ENCODE measurements at places on chromosomes 5 and 9. TPM values are rescaled to one million over a fixed set of nuclear protein-coding genes. Genes with fewer than 3 reads are reported as not detected.

- H3K4me3 ChIP-seq, result no peak overlapping the region
- no peak overlapping the region for H3K27ac ChIP-seq
- H3K36me3 ChIP-seq, result no peaks in the 10 kb centered on the region
- H3K4me1 ChIP-seq, result no peaks in the 10 kb centered on the region
- H3K27me3 ChIP-seq, result no peaks in the 10 kb centered on the region
Observed at GRCh38 chr5:67636091-67636490, 439.5 kb upstream of the CD180 start.

DNA sequence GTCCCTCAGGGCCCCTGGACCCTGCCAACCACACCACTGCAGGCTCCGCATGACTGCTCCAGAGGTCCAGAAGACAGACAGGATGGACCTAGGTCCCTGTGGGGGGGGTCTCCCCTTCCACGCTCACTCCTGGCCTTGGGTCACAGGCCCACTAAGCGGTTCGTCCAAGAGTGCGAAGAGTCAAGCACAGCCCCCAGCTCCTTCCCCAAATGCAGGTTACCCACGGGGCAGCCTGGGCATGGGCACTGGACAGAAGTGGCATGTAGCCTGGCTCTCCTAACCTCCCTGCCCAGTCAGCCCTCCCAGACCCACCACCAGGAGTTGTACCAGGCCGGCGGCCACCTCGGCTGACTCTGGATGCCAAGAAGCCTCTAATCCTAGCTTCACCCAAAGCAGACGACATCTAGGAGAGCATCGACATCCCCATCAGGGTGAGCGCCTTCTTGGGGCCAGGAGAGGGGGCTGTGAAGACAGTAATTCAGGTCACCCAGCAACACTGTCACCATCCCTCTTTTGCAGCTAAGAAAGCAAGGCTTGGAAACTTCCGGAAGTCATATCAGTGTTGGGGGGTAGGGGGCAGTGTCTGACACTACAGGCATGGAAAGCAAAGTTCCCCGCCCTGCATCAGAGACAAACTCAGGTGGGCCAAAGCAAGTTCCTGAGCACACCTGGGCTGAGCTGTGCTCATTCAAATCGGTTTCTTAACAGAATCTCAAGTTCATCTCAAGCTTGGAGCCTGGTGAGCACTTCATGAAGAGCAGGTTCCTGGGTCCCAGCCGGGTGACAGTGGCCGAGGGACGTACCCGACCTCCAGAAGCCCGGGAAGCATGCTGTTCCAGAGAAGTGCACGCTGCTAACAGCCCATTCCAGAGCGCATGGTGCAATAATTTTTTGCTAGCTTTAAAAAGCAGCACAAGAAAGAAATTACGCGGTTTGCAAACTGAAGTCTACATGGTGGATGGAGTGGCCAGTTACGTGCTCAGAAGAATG lies 68.7 kb downstream of the SEMA4D start:
- peaks cover 78% of the 10 kb centered on the region for H3K36me3 ChIP-seq
- peaks cover 91% of the 10 kb centered on the region for H3K4me1 ChIP-seq
- H3K4me3 ChIP-seq, result peak overlapping the region; percentile 26
- H3K27ac ChIP-seq, result peak overlapping the region; percentile 98
- DNase-seq, result peak; percentile 83
- H3K27me3 ChIP-seq, result no peaks in the 10 kb centered on the region

GRCh38 chr5:35863159-35863558 lies 6.5 kb downstream of the IL7R start:
- peaks cover 80% of the 10 kb centered on the region for H3K4me1 ChIP-seq
- peak overlapping the region; percentile 97 for H3K27ac ChIP-seq
- DNase-seq, result peak; percentile 45
- no peaks in the 10 kb centered on the region for H3K27me3 ChIP-seq
- H3K36me3 ChIP-seq, result peaks cover 91% of the 10 kb centered on the region

GRCh38 chr9:137381501-137382443 lies 41.2 kb downstream of the EXD3 start:
- H3K27ac ChIP-seq, result no peak overlapping the region
- no peaks in the 10 kb centered on the region for H3K36me3 ChIP-seq
- H3K4me3 ChIP-seq, result no peak overlapping the region
- peaks cover 3% of the 10 kb centered on the region for H3K4me1 ChIP-seq

DNA sequence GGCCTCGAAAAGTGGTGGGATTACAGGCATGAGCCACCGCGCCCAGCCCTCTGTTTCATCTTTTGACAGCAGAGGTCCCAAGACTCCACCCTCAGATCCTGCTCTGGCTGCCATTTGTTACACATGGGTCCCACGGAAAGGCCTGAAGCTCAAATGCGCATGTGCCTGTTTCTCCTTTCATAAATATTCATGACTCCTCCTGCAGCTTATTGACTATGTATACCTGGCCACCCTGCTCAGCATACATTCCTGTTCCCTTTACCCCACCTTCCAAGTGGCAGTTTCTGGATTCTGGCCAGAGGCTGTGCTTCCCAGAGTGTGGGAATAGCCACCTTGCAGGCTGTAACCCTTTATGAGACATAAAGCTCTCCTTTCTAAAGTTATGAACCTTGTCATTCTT lies 46.5 kb downstream of the AUH start:
- H3K36me3 ChIP-seq, result peaks cover 56% of the 10 kb centered on the region
- peaks cover 4% of the 10 kb centered on the region for H3K4me1 ChIP-seq
- DNase-seq, result no peak
- no peak overlapping the region for H3K4me3 ChIP-seq
- no peaks in the 10 kb centered on the region for H3K27me3 ChIP-seq

DNA sequence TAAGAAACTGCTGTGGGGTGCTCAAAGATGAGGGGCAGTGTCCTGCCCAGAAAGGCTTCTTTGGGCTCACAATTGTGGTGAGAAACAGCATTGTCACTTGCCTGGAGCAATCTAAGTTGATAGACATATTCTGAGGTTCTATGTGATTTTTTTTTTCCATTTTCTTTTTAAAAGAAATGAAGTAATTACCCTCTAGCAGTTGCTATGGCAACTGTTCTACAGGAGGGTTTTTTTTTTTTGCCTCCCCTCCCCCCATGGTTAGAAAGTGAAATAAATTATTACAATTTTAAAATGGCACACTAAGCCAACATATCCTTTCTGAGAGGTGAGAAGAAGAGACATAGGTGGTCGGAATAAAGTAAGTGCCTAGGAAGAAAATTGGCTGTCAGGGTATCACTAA lies 127.0 kb downstream of the UNC13B start:
- H3K4me3 ChIP-seq, result no peak overlapping the region
- peaks cover 18% of the 10 kb centered on the region for H3K27me3 ChIP-seq
- H3K27ac ChIP-seq, result no peak overlapping the region
- no peak for DNase-seq
- H3K4me1 ChIP-seq, result no peaks in the 10 kb centered on the region
- H3K36me3 ChIP-seq, result no peaks in the 10 kb centered on the region

DNA sequence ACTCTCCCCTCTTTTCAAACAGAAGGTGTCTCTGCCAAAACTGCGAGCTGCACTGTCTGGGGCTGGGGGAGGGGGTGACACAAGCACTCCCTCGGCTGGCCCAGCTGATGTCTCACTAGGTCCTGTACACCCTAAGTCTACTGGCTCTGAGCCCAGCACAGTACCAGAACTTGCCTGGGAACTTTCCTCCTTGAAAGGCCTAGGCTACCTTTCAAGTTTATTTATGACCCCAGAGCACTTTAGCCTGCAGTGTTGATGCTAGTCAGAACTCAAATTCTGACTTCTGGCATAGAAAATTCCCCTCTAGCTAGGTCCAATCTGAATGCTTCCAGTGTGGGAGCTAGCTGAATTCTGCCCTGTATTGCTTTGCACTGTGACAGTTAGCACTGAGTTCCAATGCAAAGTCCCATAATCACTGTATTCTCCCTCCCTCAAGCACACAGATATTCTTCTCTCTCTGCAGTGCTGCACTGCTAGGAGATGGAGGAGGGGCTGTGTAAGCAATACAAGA lies 10.5 kb downstream of the LURAP1L start:
- H3K27ac ChIP-seq, result no peak overlapping the region
- no peaks in the 10 kb centered on the region for H3K4me1 ChIP-seq
- no peak for DNase-seq
- no peaks in the 10 kb centered on the region for H3K36me3 ChIP-seq
- H3K4me3 ChIP-seq, result no peak overlapping the region
- no peaks in the 10 kb centered on the region for H3K27me3 ChIP-seq

DNA sequence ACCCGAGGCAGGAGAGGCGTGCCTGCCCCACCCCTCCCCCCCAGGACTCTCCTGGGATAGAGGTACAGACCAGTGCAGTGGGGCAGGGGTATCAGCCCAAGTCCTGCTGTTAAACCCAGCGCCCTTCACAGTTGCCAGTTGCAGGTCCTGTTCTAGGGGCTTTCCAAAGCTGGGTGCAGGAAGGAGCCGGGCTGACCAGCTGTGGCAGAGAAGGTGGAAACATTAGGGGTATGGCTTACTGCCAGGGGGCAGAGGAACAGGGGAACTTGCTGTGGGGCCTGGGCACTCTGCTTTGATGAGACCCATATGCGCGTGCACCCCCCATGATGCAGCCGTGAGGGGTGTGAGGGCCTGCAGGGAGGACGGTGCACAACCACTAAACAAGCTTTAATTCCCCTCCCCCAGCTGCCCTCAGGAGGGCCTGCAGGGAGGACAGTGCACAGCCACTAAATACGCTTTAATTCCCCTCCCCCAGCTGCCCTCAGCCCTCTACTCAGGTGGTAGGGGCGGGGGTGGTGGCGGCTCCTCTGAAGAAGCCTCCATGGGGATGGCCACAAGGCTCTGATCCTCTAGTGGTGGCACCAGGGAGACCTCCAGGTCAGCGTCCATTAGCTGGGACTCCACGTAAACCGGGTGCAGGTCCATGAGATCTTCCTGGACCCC lies 766 bp upstream of the LRRC26 start:
- peaks cover 20% of the 10 kb centered on the region for H3K27me3 ChIP-seq
- DNase-seq, result no peak
- H3K36me3 ChIP-seq, result no peaks in the 10 kb centered on the region
- peaks cover 9% of the 10 kb centered on the region for H3K4me1 ChIP-seq
- no peak overlapping the region for H3K27ac ChIP-seq

GRCh38 chr9:89868100-89868499 lies 263.3 kb downstream of the GADD45G start:
- no peaks in the 10 kb centered on the region for H3K36me3 ChIP-seq
- no peak overlapping the region for H3K4me3 ChIP-seq
- no peaks in the 10 kb centered on the region for H3K27me3 ChIP-seq
- H3K4me1 ChIP-seq, result no peaks in the 10 kb centered on the region
- H3K27ac ChIP-seq, result no peak overlapping the region

GRCh38 chr5:74149395-74149794 lies 491.1 kb downstream of the ENC1 start:
- H3K27ac ChIP-seq, result no peak overlapping the region
- H3K36me3 ChIP-seq, result no peaks in the 10 kb centered on the region
- no peak for DNase-seq
- no peaks in the 10 kb centered on the region for H3K4me1 ChIP-seq
- peaks cover 8% of the 10 kb centered on the region for H3K27me3 ChIP-seq

DNA sequence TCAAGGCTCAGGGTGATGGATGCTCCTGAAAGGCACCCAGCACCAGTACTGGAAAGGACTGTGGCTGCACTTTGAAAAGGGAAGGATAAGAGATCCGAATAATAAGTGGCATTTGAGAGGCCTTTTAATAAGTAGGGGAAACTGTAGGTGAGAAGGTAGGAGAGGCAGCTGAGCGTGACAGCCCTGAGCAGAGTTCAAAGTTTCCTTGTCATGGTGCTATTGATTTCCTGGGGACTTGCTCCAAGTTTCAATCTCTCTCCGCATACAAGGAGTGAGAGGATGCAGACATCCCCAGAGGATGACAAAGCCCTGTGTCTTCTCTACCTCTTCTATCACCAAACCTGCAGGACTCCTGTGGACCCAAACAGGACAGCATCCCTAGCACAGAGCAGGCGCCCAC lies 354.5 kb downstream of the SPOCK1 start:
- H3K27me3 ChIP-seq, result peaks cover 1% of the 10 kb centered on the region
- no peak overlapping the region for H3K27ac ChIP-seq
- DNase-seq, result no peak
- no peaks in the 10 kb centered on the region for H3K4me1 ChIP-seq
- H3K36me3 ChIP-seq, result no peaks in the 10 kb centered on the region
- H3K4me3 ChIP-seq, result no peak overlapping the region

GRCh38 chr9:3750321-3750720 lies 224.5 kb upstream of the RFX3 start:
- DNase-seq, result no peak
- no peaks in the 10 kb centered on the region for H3K27me3 ChIP-seq
- peaks cover 25% of the 10 kb centered on the region for H3K4me1 ChIP-seq
- no peak overlapping the region for H3K27ac ChIP-seq
- H3K36me3 ChIP-seq, result no peaks in the 10 kb centered on the region

GRCh38 chr5:72543811-72544210 lies 36.6 kb upstream of the ZNF366 start:
- H3K27me3 ChIP-seq, result peaks cover 5% of the 10 kb centered on the region
- no peaks in the 10 kb centered on the region for H3K36me3 ChIP-seq
- no peak overlapping the region for H3K4me3 ChIP-seq
- no peak overlapping the region for H3K27ac ChIP-seq
- no peaks in the 10 kb centered on the region for H3K4me1 ChIP-seq
- no peak for DNase-seq

DNA sequence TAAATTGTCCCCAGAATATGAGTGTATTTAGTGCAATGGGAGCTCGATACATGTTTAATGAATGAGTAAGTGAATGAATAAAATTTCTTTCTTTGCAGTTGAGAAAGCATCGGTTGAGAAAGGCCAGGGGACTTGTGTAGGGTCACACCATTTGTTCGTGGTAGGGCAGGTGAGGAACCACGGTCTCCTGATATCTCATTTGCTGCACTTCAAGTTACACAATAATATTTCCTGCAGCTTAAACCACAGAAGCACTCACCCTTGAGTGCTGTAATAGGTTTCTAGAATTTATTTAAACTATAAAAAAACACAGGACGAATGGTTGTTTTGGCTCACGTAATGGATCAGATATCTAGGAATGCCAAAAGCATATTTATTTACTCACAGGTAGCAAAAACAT lies 429.8 kb downstream of the SPATA31D1 start:
- H3K27me3 ChIP-seq, result no peaks in the 10 kb centered on the region
- H3K4me3 ChIP-seq, result no peak overlapping the region
- no peaks in the 10 kb centered on the region for H3K4me1 ChIP-seq
- H3K36me3 ChIP-seq, result no peaks in the 10 kb centered on the region

GRCh38 chr9:19186232-19186631 lies 44.3 kb upstream of the DENND4C start:
- no peak for DNase-seq
- H3K27me3 ChIP-seq, result no peaks in the 10 kb centered on the region
- H3K4me1 ChIP-seq, result peaks cover 31% of the 10 kb centered on the region

GRCh38 chr5:14727928-14728458 lies 63.5 kb downstream of the OTULIN start:
- H3K27ac ChIP-seq, result no peak overlapping the region
- DNase-seq, result no peak
- peaks cover 6% of the 10 kb centered on the region for H3K4me1 ChIP-seq
- H3K4me3 ChIP-seq, result no peak overlapping the region

Gene KCTD16
- total RNA-seq, result 0.27 TPM

Gene PSD2
- 0.14 TPM for total RNA-seq

Gene SCGB3A2
- total RNA-seq, result not detected

Gene AGXT2
- not detected for total RNA-seq

Gene OLFM1
- total RNA-seq, result not detected

Gene WHRN
- 14.9 TPM for total RNA-seq

Gene ZNF454
- not detected for total RNA-seq

Data from activated CD8-positive, alpha-beta T cell treated with anti-CD3 and anti-CD28 coated beads for 36 hours (primary cell).